Fibroblast of upper back skin (primary cell): ENCODE measurements at places on chromosomes 4 and X.
A peak's percentile ranks its signal among the peaks of the same experiment; 100 is the strongest.

- no peak for DNase-seq
Observed at GRCh38 chr4:124433500-124433899, 279.0 kb downstream of the ANKRD50 start.

DNA sequence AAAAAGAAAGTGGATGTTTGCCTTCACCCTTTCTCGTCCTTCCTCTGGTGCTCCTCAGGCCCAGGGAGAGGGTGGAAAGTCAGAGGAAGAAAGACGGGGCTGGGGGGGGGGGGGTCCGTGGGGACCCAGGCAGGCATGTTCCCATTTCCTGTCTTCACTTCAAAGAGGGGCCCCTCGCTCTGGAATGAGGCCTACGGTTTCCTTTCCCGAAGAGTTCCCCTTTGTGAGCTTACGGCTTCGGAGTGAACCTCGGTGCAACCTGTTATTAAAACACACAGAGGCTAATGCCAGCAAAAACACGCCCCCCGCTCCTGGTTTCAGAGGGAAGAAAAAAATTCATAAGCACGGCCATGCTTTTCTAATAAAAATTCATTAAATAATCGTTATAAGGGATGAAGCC, 40.1 kb downstream of the SHOX start:
- DNase-seq: no peak

- no peak for DNase-seq
Observed at GRCh38 chr4:38820329-38821061, 15.9 kb upstream of the TLR1 start.

DNA sequence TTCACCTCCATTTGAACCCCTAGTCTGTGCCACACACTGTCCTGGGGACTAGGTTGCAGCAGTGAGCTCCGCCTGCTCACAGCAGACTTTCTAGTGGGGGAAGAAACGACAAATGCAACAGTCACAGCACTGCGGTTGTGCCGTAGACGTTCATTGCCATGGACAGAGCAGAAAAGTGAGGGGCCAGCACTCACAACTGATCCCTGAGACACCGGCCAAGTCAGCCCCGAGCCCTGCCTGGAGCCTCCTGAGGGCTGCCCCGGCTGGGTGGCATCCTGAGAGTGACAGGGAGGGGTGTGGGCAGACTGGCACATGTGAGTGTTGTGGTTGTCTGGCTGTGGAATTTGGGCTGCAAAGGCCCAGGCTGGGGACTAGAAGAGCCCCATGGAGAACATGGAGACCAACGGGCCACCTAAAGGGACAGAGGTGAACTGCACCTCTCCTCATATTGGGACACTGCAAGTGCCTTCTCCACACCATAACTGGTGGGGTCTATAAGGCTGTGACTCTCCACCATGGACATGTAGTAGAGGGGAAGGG, 4.6 kb downstream of the DUSP9 start:
- DNase-seq: no peak

DNA sequence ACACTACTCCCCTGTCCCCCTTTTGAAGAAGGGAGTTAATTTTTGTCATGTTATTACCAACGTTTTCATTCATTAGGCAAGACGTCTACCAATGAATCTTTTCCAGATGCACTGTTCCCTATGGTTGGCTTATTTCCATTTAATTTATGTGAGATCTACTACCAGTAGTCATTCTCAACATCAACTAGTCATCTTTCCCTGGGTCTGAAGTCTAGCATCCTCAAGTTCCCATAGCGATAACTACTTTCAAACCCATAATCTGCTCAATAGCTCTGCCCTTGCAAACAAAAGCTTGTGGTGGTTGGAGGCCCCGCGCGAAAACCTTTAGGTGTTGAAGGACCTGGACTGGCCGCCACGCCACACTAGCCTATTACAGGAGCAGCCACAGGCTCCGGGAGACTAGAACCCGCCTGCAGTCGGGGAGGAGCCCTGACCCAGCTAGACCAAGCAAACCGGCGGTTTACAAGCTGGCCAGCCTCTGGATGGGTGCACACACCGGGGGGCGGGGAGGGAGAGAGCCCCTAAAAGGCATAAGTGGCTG, 746 bp downstream of the PPAT start:
- DNase-seq: peak; percentile 51
